GM12891 (cell line): ENCODE measurements at places on chromosomes 7 and 10.

- DNase-seq: no peak
Measured at GRCh38 chr10:68470300-68470699, 1.5 kb downstream of the DNA2 start.

- no peak for DNase-seq
Measured at GRCh38 chr7:34425194-34425593, 232.8 kb upstream of the NPSR1 start.

GRCh38 chr7:106068986-106069385, 43.1 kb downstream of the SYPL1 start:
- no peak for DNase-seq

DNA sequence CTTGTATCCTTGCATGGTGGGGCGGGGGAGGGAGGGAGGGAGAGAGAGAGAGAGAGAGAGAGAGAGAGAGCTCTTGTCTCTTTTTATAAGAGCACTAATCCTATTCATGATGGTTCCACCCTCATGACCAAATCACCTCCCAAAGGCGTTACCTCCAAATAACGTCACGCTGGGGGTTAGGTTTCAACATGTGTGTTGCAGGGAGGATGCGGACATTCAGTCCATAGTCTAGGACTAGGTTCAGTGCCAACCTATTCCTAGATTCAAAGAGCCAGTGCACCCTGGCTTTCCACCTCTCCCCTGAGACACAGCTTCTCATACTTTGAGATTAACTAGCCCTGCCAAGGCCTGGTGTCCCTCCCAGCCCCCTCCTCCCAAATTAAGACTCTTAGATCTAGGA, 123.0 kb downstream of the GRK5 start:
- DNase-seq: no peak

- no peak for DNase-seq
Measured at GRCh38 chr10:132313865-132314264, 6.1 kb upstream of the STK32C start.

- DNase-seq: no peak
Measured at GRCh38 chr10:117590101-117590875, 47.7 kb downstream of the EMX2 start.

DNA sequence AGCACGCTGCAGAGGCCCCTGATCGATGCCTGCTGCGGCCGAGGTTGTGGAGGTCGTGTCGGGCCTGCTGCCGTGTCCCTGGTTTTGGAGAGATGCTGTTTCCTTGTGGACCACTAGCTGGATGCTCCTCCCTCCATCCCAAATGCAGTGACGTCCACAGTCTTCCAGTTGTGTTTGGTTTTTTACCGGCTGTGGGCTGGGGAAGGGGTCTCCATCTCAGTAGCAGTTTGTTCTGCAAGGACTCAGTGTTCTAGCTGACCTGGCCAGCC, 143.0 kb upstream of the SHH start:
- no peak for DNase-seq

GRCh38 chr7:111671927-111672326, 109.6 kb upstream of the IMMP2L start:
- DNase-seq: no peak

GRCh38 chr10:109886781-109887140, 36.5 kb downstream of the XPNPEP1 start:
- DNase-seq: no peak
